ENCODE measurements at places on chromosomes 7 and 10.
A peak's percentile ranks its signal among the peaks of the same experiment; 100 is the strongest.

DNA sequence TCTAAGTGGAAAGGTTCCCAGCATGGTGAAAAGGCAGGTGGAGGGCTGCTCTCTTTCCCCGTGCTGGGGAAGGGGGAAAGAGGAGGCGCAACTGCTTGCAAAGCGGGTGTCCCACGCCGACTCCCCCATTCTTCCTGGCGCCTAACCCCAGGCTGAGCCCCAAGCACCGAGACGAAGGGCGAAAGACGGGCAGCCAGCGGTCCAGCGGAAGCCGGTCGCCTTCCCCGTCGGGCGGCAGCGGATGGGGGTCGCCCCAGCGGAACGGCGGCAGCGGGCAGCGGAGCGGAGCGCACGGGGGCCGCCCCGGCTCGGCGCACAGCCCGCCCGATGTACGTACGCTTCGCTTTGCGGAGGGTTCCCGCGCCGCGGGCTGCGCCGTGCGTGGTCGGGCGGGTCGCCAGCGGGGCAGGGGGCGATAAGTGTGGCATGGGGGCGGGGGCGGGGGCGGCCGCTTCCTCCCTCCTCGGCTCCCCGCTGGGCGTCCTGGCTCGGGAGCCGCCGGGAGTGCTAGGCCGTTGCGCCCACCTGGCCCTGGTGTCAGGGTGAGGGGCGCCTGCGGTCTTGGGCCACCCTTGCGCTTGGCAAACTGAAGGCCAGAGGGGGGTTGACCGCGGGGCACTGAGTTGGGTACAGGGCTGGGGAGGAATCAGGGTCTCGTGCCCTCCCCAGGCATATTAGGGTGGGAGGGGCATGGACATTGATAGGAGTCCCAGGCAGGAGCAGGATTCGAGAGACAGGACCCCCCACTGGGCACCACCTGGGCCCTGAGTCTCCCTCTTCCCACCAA lies 35.2 kb upstream of the HSPB1 start:
- no peak for DNase-seq

DNA sequence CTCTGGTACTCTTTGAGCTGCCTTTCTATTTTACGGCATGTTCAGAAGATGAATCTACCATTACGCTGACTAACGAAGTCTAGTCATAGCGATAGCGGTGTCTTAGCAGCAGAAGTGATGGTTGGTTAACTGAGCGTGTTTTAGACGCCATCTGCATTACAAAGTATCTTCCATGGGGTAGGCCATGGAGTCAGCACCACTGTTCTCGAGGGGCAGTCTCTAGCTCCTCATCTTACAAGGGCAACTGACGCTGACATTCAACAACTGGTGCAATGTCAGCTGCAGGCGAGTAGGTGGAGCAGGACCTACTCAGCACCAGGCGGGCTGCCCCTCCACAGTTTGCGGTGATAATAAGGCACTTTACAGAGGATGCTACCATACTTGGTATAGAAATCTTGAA lies 88.7 kb downstream of the ADARB2 start:
- DNase-seq = no peak

- no peak for DNase-seq
Measured at GRCh38 chr10:17064435-17064834, 65.2 kb downstream of the CUBN start.

GRCh38 chr7:128311013-128311412 lies 32.7 kb downstream of the RBM28 start:
- no peak for DNase-seq

- no peak for DNase-seq
Measured at GRCh38 chr10:77717336-77717735, 79.7 kb upstream of the KCNMA1 start.

DNA sequence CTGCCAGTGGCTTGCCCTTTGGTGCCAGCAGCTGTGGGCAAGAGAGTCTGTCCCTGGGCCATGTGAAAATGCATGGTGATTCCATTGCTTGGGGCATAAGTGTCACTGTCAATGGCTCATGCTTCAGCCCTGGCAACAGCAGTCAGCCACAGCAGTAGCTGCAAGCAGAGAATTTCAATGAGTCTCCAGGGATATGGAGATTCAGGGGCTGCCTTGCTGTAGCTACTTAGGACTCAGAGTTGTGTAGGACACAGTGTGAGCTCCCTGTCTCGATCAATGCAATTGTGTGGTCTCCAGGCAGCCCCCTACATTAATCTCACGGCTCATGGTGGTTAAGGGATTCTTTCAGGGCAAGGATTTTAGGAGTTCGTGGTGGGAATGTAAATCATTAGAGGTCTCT lies 126.3 kb upstream of the STARD3NL start:
- DNase-seq = no peak

GRCh38 chr10:89683883-89684282 lies 17.5 kb upstream of the KIF20B start:
- DNase-seq = no peak

GRCh38 chr7:82699773-82700186 lies 256.2 kb upstream of the CACNA2D1 start:
- no peak for DNase-seq

DNA sequence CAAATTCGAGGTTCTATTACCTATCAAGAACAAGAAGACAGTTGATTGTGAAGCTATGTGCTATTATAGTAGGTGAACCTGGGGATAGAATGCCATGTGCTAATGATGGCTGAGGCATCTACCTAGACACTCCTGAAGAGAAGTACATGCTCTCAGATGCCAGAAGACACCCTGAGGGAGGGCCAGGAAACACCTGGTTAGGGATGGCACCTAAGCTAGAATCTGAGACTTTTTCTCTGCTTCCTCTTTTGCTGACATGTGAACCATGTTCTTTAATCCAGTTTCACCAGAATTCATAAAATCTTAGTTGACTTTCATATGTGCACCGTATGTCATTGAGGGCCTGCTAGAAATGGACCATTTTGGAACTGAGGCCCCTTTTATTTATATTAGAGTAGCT lies 242.8 kb downstream of the GPR158 start:
- DNase-seq = no peak

DNA sequence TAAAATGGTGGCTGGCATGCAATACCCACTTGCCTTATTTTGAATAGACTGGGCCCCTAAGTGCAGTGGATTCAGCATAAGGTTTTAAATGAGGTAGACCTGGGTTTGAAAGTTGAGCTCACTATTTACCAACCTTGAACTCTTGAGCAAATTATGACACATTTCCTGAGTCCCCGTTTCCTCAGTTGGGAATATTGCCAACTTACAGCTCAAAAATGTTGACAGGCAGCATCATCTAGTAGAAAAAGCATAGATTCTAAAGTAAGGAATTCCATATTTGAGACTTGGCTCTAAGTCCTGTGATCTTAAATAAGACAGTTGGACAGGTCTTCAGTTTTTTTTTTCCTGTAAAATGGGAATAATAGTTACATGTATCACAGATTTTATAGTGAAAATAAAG lies 305.5 kb downstream of the ACTR3B start:
- DNase-seq = no peak

DNA sequence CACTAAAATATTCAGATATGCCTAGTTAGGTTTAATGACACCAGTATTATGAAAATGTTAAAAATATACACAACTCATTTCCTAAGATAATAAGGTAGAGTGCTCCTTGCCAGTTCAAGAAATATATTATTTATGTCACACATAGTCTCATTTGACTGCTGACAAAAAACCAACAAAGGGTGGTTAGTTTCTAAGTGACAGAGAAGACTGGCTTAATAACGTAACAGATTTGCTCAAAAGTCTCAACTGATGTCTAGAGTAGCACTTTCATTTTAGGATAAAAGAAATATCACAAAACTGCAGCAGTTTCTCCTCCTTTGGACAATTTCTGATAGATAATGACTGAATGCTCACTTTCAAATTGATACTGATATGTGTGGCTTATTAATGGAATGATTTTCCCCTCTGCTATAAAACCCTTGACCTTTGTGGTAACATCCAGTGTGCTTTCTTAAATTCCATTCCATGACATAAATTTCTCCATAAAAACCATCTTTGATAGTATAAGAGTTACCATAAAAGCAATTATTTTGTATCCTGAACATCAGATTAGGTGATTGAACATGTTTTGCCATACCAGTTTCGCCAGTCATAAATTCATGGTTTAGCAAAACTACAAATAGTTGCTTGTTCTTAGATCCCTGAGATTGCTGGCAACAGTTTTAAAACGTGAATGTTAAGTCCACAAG lies 94.2 kb downstream of the NRBF2 start:
- no peak for DNase-seq

- DNase-seq = no peak
Measured at GRCh38 chr10:60336901-60337630, 52.6 kb downstream of the ANK3 start.

DNA sequence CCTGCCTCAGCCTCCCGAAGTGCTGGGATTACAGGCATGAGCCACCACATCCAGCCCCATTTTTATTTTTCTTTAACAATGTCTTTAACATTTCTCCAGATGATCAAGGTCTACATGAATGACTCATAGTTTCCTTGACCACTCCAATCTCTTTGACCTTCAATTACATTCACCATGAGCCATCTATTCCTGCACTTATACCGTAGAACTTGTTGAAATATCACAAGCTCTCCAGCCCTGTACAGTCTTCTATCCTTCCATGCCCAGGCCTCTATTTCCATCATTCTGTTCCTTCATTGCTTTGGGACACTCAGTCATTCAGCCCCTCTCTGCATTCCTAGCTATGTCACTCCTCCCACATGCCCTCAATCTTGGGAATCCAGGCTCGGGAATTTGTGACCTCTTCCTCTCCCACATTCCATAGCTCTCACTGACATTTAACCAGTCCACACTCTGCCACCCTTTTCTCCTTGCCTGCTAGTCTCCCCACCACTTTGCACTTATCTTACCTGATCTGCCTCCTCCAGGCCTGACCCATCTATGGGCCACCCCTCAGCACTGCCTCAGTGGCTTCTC lies 151.8 kb upstream of the STK17A start:
- peak; percentile 52 for DNase-seq

DNA sequence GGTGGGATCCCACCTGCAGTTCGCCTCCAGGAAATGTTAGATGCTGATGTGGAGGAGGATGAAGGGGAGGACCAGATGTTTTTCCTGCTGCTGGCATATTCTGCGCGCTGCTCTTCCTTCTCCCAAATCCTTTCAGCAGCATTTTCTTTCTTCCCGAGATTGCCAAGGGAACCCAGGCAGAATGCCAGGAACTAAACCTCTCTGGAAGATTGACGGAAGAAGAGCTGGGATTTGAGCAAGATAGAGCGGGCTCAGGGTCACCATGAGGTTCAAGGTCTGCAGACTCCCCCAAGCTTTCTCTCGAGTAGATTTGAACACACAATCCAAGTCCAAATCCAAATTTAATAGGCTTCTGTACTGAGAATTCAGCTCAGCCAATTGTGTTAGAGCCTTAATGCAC lies 345.2 kb upstream of the C7orf33 start:
- no peak for DNase-seq

DNA sequence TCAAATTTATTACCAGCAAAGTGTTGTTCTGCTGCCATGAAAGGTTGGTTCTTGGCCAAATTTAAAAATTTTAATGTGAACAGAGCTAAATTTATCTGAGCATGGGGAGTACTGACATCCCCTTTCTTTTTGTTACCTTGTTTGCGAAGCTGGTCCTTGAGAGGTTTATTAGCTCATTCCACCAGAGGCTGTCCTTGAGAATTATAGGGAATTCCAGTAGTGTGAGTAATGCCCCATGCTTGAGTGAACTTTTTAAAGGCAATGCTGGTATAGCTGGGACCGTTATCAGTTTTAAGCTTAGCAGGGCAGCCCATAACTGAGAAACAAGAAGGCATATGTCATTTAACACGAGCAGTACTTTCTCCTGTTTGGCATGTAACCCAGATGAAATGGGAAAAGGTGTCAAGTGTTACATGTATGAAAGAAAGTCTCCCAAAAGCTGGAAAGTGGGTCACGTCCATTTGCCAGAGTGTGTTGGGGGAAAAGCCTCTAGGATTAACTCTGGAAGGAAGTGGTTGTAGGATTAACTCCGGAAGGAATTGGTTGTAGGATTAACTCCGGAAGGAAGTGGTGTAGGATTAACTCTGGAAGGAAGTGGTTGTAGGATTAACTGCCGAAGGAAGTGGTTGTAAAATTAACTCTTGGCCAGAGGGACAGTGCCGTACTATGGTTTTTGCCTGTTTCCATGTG lies 37.3 kb upstream of the AKR1C2 start:
- DNase-seq = no peak

- no peak for DNase-seq
Measured at GRCh38 chr10:67622511-67622910, 73.5 kb downstream of the CTNNA3 start.

- DNase-seq = no peak
Measured at GRCh38 chr10:71829171-71829570, 21.9 kb downstream of the PSAP start.

GRCh38 chr7:24842449-24843241 lies 85.4 kb upstream of the GSDME start:
- DNase-seq = no peak

GRCh38 chr10:86547296-86547695 lies 25.7 kb upstream of the WAPL start:
- no peak for DNase-seq

DNA sequence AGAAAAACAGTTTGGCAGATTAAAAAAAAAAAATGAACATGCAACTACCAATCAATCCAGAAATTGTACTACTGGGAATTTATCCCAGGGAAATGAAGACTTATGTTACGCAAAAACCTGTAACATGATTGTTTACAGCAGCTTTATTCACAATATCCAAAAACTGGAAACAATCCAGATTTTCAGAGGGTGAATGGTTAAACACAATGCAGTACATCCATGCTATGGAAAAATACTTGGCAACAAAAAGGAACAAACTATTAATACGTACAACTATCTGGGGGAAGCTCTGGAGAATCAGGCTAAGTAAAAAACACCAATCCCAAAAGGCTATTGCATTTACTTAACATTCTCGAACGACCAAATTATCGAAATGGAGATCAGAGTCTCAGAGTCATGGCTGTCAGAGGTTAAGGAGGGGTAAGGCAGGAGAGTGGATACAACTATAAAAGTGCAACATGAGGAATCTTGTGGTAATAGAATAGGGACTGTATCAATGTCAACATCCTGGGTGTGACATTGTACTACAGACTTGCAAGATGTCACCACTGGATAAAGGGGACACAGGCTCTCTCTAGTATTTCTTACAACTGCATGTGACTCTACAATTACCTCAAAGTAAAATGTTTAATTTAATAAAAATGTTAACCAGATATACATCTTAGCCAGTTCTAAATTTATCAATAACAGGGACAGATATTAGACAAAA lies 21.5 kb upstream of the RUFY2 start:
- no peak for DNase-seq

DNA sequence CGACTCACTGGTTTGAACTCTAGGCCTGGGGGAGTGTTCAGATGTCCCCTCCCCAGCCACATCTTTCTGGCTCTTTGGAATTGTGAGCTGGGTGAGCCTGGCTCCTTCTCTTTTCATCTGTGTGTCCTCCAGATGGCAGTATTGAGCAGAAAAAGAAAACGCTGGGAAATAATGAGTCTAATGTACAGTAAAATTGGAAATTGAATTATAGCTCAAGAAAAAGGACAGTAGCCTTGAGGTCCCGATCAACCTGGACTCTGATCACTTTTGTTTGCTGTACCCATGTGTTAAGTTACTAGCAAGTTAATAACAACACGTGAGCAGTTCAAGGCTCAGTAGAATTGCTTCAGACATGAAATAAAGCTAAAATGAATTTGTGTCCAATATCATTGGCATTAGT lies 77.9 kb downstream of the SNX10 start:
- DNase-seq = peak; percentile 49

GRCh38 chr7:74199551-74200355 lies 10.1 kb upstream of the LAT2 start:
- no peak for DNase-seq

- no peak for DNase-seq
Measured at GRCh38 chr7:118298771-118299170, 74.3 kb downstream of the ANKRD7 start.
